ENCODE measurements at places on chromosomes 3 and 15. TPM values are rescaled to one million over a fixed set of nuclear protein-coding genes. Genes with fewer than 3 reads are reported as not detected.

GRCh38 chr3:15289661-15290060 is 42.7 kb downstream of the SH3BP5 start:
- H3K4me1 ChIP-seq: peaks cover 26% of the 10 kb centered on the region
- H3K27ac ChIP-seq: peak overlapping the region; percentile 96
- H3K36me3 ChIP-seq: peaks cover 6% of the 10 kb centered on the region
- H3K27me3 ChIP-seq: no peaks in the 10 kb centered on the region
- no peak overlapping the region for H3K4me3 ChIP-seq

- H3K4me1 ChIP-seq: no peaks in the 10 kb centered on the region
- no peak overlapping the region for H3K4me3 ChIP-seq
- no peaks in the 10 kb centered on the region for H3K36me3 ChIP-seq
- DNase-seq: peak; percentile 79
Observed at GRCh38 chr3:157120071-157120892, 39.7 kb downstream of the CCNL1 start.

DNA sequence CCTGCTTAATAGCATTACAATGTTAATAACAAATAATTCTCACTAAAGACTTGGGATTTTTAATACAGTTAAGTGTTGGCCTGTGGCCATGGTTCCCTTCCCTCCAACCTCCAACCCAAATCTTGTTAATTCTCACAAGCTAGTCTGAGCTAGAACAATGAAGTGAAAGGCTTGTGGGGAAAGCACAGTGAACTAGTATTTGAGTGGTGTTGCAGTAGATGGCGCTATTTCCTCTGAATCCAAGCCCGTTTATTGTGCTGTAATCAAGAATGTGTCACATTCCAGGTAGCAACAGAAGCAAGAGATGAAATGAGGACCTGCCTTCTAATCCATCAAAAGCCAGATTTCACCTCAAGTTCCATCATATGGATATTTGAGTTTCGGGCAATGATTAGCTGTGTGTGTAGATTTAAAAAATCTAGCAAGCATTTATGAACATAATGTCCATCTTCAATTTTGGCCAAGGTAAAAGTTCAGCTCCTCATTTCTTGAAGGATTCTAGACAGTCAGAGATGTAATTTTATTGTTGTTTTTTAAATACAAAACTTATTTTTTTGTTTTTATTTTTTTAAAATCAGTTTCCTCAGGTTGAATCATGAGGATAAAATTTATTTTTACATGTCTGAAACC is 160.7 kb downstream of the SQOR start:
- H3K36me3 ChIP-seq: no peaks in the 10 kb centered on the region
- H3K27ac ChIP-seq: no peak overlapping the region
- no peak for DNase-seq
- H3K27me3 ChIP-seq: no peaks in the 10 kb centered on the region

GRCh38 chr3:134511500-134511899 is 25.6 kb downstream of the CEP63 start:
- H3K4me3 ChIP-seq: no peak overlapping the region
- no peaks in the 10 kb centered on the region for H3K27me3 ChIP-seq
- no peak for DNase-seq
- H3K27ac ChIP-seq: no peak overlapping the region

ATP13A5 gene
- total RNA-seq: 1.1 TPM

PAK6 gene
- 14.6 TPM for total RNA-seq

GRCh38 chr15:61916104-61916503 is 144.1 kb downstream of the VPS13C start:
- DNase-seq: no peak
- no peaks in the 10 kb centered on the region for H3K27me3 ChIP-seq
- no peaks in the 10 kb centered on the region for H3K4me1 ChIP-seq
- no peak overlapping the region for H3K27ac ChIP-seq

DNA sequence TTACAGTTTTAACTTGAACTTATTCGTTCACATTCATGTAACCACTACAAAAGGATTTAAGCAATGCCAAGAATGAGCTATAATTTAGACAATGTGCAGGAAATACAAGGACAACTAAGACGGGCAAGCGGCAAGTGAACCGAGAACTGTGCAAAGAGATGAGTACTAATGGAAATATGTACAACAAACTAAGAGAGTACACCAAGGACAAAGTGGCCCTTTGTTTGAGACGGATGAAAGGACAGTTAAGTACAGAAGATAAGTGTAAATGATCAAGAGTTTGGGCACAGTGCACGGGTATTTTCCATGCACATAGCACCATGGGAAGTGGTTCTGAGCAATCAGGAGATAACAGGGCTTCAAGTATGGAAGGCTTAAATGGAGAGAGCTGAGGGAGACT is 281.7 kb downstream of the ROBO2 start:
- H3K4me3 ChIP-seq: no peak overlapping the region
- DNase-seq: no peak

DNA sequence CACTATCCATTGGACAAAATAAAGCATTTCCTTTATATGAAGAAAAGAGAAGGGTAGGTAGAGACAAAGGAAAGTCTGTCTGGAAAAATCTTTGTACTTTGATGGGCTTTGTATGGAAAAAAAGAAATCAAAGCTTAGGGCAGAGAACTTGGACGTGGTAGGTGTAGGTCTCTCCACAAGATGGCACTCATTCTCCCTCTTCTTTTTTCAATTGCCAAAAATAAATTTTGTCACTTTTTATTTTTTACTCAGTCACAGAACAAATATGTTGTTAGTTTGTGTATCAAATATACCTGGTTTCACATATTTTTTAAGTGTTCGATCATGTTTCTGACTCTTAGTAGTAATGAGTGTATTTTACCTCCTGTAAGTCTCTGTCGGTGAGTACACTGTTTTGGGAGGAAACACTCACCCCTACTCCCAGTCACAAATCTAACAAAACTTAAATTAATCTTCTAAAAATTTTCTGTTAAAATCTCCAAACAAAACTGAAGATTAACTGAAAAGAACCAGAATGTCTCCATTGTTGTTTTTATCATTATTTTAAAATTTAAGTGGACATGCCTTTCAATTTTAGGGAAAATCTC is 415.8 kb upstream of the GOLIM4 start:
- H3K27ac ChIP-seq: no peak overlapping the region
- H3K4me3 ChIP-seq: no peak overlapping the region
- H3K36me3 ChIP-seq: no peaks in the 10 kb centered on the region
- H3K27me3 ChIP-seq: no peaks in the 10 kb centered on the region
- H3K4me1 ChIP-seq: no peaks in the 10 kb centered on the region

STX19 gene
- total RNA-seq: 2.4 TPM

- no peak for DNase-seq
- H3K36me3 ChIP-seq: no peaks in the 10 kb centered on the region
- no peak overlapping the region for H3K27ac ChIP-seq
- no peaks in the 10 kb centered on the region for H3K4me1 ChIP-seq
- no peak overlapping the region for H3K4me3 ChIP-seq
Observed at GRCh38 chr15:61301701-61302100, 72.6 kb upstream of the RORA start.

DNA sequence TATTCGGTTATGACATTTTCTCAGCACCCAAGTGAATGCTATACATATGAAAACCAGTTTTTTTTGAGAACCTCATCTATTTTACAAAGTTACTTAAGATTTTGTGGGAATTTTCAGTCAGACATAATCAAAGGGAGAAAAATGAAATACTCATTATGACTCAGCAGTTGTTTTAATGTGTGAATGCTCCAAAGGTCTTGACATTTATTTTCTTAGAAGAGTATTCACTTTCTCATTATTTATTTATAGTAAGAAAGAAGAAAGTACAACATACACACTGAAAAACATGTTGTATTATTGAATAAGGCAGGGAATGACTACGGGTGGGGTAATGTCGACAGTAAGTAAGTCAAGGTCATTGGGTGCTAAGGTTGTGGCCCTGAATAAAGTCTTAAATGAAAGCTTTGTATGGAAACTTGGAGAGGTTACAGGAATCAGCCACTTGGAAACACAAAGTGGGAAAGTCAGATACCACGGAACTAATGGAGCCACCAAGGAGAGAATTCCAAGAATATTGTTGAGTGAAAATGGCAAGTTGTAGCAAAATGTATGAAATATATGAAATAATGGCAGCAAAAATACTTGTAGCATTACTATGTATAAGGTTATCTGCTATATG is 844.5 kb downstream of the TBL1XR1 start:
- H3K27me3 ChIP-seq: no peaks in the 10 kb centered on the region
- H3K4me3 ChIP-seq: no peak overlapping the region
- no peaks in the 10 kb centered on the region for H3K4me1 ChIP-seq

Data from left lung (tissue), 14 donors.